AG08396 (cell line): ENCODE measurements at places on chromosomes 13 and 19.
A peak's percentile ranks its signal among the peaks of the same experiment; 100 is the strongest.

- no peak for DNase-seq
Measured at GRCh38 chr13:51032831-51033230, 78.2 kb downstream of the C13orf42 start.

DNA sequence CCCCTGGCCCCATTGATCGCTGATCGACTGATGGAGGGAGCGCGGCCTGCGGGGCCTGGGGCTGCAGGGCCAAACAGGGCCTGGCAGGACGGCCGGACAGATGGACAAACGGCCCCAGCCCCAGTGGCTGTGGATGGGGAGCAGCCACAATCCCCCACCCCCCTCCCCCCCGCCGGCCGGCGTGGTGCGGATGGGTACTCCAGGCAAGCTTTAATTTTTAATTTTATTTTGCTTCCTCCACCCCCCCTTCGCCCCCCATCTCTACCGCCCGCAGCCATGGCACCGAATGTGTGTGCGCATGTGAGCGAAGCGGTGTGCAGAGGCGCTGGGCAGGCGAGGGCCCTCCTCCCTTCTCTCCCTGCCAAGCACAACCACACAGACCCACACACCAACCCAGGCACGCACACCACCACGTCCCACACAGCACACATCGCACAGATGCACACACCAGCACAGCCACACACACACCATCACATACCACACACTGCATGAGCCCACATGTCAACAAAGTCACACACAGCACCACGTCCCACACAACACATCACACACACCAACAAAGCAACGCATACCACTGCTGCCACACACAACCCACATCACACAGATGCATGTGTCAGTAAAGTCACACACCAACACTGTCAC lies 12.4 kb downstream of the ERFL start:
- DNase-seq: no peak

- DNase-seq: no peak
Measured at GRCh38 chr19:34325981-34326787, 38.8 kb upstream of the GPI start.

- no peak for DNase-seq
Measured at GRCh38 chr19:16369664-16370576, 45.3 kb downstream of the KLF2 start.

DNA sequence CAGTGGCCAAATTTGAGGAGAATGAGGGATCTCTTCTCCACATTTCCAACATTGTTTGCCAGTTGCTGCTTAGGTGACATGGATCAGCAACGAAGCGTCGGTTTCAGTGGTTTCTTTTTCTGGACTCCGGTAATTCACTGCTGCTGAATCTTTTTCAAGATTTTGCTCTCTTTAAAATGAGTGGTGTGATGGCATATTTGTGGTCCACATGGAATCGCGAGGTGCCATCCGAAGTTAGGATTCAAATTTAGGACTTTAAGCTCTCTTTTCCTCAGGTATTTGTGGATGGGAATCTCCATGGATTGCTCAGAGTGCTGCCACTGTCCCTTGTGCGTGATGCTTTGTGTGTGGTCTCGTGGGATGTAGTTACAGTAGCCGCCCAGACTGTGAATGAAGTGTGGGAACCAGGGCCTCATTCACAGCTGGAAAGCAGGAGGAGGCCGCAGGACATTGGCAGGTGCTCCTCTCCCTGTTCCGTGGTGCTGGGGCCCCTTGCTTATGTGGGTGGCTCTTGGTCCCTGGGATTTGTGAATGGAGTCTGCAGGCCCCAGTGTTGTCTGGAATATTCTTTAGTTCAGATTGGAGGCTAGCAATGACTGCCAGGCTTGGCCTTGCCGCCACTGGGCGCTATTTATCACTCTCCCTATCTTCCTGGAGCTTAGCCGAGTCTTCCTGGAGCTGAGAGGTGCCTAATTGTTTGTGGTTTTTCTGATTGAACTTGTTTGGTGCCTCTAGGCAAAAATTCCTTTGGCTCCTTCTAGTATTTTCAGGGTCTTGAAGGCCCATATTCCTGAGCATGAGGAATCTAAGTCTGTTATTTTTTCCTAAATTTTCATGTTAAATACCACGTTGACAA lies 1.5 kb downstream of the ILF3 start:
- peak; percentile 21 for DNase-seq

GRCh38 chr19:16764793-16765433 lies 45.3 kb downstream of the NWD1 start:
- no peak for DNase-seq

DNA sequence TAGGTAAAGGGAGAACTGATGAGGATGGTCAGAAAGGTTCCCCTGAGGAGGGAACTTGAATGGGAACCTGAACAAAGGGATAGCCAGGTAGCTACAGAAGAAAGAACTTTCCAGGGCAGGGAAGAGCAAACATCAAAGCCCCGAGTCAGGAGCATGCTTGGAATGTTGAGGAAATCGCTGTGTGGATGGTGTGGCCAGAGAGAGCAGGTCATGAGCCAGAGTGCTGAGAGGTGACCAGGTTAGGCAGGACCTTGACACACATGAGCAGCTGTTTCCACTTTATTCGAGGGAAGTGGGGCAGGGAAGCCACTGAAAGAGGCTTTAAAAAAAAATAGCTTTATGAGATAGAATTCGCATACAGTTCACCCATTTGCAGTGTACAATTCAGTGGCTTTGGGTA lies 4.4 kb downstream of the RAB8A start:
- DNase-seq: no peak

- no peak for DNase-seq
Measured at GRCh38 chr13:88704600-88705275, 1033.6 kb downstream of the SLITRK5 start.

- DNase-seq: no peak
Measured at GRCh38 chr13:84659359-84659661, 777.0 kb upstream of the SLITRK1 start.
